ENCODE measurements at places on chromosomes 5 and 9.

- DNase-seq, result no peak
These were observed 297.0 kb upstream of the KLF4 start for GRCh38 chr9:107786561-107786960.

GRCh38 chr9:116322521-116322920, 168.9 kb downstream of the PAPPA start:
- no peak for DNase-seq

DNA sequence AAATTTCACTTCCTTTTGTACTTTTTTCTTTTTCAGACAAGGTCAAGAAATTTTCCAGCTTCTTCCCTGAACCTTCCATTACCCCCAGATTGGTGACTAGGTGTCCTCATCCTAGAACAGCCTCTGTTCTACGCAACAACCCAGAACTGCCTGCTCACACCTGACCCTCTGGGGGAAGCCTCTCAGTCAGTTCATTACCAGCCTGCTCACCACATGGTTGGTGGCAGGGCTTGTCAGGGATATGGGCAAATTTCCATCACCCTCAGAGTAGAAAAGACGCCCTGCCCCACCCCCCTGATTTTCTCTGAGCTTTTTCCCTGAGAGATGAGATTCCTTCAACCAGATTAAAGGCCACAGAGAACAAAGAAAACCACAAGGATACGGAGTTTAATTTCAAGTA, 5.3 kb upstream of the CFAP95 start:
- no peak for DNase-seq

DNA sequence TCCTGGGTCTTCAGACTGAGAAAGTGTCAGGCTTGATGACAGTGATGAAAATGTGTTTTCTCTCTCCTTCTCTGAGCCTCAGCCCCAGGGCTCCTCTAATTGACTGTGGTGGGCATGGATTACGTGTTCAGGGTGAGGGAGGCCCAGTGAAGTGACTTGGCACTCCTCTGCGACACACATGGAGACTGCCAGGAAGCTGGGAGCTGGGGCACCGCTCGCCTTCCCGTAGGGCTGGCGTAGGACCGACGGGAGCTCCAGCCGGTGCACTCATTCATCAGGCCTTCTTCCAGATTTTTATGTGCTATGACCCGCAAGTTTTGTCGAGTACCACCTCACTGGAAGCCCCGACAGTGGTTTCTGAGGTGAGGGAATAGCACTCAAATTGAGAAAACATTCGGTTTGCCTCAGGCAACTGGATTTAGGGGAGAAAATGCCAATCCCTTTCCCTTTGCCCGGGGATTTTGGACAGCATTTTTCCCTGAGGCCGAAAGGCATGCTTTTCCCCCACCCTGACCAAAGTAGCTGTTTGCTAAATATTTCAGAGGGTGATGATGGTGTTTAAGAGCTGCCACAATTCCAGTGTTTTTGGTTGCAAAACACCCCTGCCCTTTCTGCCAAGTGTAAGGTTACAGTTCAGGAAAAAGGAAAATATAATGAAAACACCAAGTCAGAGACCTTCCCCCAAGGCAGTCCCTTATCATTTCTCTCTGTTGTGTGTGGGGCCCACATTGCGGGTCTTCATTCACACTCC, 83.7 kb downstream of the PCSK5 start:
- DNase-seq, result no peak

DNA sequence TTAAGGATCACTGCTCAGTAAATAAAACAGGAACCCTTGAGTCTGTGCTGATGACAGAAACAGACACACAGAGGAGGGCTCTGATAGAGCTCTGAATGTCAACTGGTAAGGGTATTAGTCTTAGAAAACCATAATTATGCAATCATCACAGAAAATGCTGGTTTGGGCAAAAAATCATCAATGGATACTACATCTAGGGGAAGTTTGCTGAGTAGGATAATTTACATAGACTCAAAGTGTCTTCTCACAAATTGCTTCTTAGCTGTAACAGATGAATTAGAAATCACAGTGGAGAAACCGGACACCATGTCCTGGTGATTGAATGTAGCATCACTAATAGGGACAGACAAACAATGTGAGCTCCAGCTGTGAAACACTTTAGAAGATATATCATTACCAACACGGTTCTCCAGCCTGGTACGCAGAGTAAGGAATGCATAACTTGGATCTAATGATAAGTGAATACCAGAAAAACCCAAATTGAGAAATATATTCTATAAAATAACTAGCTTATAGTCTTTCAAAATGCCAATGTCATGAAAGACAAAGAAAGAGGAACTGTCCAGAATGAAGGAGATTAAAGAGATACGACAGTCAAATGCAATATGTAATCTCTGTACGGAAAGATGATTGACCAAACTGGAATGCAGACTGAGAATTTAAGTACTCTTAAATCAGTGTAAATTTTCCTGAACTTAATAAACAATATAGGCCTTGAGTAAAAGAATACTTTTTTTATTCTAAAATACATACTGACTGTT, 17.3 kb downstream of the CHD1 start:
- no peak for DNase-seq

GRCh38 chr5:61052882-61053281, 107.9 kb downstream of the NDUFAF2 start:
- no peak for DNase-seq

DNA sequence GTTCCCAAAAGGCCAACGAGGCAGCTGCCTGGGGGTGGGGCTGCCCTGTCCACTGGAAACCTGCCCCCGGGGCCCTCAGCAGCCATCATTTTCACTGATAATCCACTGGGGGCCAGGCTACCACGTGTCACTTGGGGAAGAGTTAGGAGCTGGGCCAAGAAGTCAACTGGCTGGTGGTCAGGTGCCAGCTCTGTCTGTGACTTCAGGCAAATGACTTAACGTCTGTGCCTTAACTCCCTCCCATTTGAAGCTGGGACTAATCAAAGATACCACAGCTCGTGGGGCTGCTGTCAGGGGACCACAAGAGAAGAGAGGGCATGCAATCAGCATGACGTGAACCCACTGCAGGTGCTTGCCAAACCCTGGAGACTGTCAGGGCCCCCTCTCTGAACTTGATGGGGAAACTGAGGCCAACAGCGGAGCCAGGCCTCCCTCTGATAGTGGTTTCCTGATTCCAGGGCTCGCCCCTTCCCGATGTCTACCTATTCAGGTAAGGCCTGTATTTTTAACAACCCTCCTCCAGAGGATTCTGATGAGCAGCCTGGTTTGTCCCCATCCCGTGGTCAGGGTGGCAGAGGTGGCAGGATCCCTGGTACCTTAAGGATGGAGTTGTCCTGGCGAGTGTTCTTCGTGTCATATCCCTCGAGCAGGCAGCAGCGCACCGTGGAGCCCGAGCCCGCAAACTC, 12.3 kb upstream of the DPM2 start:
- no peak for DNase-seq

Measured in T-helper 9 cell (primary cell).